ENCODE measurements at places on chromosomes 12 and 14. TPM values are rescaled to one million over a fixed set of nuclear protein-coding genes. Genes with fewer than 3 reads are reported as not detected.

- no peak overlapping the region for H3K4me3 ChIP-seq
- peaks cover 8% of the 10 kb centered on the region for H3K4me1 ChIP-seq
- H3K27ac ChIP-seq, result no peak overlapping the region
- H3K27me3 ChIP-seq, result no peaks in the 10 kb centered on the region
Observed at GRCh38 chr14:68137704-68138619, 318.4 kb downstream of the RAD51B start.

DNA sequence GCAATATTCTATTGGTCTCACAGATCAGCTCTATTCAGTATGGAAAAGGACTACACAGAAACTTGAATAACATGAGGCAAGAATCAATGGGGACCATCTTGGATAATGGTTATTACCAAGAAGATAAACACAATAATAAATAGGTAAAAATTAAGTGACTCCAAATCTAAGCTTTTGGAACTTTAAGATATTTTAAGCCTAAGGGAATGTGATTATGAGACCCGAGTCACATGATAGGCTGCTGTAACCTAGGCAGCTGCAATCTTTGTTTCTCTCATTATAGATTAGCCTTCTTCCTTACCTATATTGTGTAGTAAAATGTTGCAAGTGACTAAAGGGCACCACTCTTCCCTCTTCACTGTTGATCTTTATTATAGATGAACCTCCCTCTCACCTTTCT lies 121.9 kb downstream of the SYT10 start:
- no peak overlapping the region for H3K27ac ChIP-seq
- no peaks in the 10 kb centered on the region for H3K27me3 ChIP-seq
- DNase-seq, result no peak
- no peaks in the 10 kb centered on the region for H3K4me1 ChIP-seq
- H3K4me3 ChIP-seq, result no peak overlapping the region

DNA sequence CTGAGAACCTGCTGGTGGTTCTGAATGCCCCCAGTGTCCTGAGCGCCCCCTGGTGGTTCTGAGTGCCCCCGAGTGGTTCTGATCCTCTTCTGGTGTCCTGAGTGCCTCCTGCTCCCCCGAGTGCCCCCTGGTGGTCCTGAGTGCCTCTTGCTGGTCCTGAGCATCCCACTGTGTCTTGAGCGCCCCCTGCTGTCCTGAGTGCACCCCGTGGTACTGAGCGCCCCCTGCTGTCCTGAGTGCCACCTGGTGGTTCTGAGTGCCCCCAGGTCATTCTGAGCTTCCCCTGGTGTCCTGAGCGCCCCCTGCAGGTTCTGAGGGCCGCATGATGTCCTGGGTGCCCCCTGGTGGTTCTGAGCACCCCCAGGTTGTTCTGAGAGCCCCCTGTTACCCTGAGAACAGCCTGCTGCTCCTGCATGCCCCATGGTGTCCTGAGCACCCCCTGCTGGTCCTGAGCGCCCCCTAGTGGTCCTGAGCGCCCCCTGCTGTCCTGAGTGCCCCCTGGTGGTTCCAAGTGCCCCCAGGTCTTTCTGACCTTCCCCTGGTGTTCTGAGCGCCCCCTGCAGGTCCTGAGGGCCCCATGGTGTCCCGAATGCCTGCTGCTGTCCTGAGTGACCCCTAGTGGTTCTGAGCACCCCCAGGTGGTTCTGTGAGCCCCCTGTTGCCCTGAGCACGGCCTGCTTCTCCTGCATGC lies 1165.4 kb downstream of the TMEM121 start:
- H3K27me3 ChIP-seq, result no peaks in the 10 kb centered on the region
- no peak for DNase-seq
- H3K4me1 ChIP-seq, result no peaks in the 10 kb centered on the region
- H3K36me3 ChIP-seq, result no peaks in the 10 kb centered on the region

DNA sequence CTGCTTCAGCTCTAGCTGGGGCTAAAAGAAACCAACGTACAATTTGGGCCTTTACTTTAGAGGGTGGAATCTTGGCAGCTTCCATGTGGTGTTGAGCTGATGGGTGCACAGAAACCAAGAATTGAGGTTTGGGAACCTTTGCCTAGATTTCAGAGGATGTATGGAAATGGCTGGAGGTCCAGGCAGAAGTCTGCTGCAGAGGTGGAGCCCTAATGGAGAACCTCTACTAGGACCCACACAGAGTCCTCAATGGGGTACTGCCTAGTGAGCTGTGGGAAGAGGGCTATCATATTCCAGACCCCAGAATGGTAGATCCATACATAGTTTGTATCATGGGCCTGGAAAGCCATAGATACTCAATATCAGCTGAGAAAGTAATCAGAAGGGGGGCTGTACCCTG lies 500.4 kb upstream of the ATP2B1 start:
- H3K27me3 ChIP-seq, result no peaks in the 10 kb centered on the region
- H3K36me3 ChIP-seq, result no peaks in the 10 kb centered on the region
- peaks cover 20% of the 10 kb centered on the region for H3K4me1 ChIP-seq
- no peak overlapping the region for H3K27ac ChIP-seq
- no peak for DNase-seq
- H3K4me3 ChIP-seq, result no peak overlapping the region

Gene KRT79
- total RNA-seq, result not detected

Gene NKX2-8
- total RNA-seq, result not detected
